ENCODE measurements at places on chromosomes 4 and X. TPM values are rescaled to one million over a fixed set of nuclear protein-coding genes. Genes with fewer than 3 reads are reported as not detected.

The ASB5 gene
- polyA plus RNA-seq: 0.28 TPM

DNA sequence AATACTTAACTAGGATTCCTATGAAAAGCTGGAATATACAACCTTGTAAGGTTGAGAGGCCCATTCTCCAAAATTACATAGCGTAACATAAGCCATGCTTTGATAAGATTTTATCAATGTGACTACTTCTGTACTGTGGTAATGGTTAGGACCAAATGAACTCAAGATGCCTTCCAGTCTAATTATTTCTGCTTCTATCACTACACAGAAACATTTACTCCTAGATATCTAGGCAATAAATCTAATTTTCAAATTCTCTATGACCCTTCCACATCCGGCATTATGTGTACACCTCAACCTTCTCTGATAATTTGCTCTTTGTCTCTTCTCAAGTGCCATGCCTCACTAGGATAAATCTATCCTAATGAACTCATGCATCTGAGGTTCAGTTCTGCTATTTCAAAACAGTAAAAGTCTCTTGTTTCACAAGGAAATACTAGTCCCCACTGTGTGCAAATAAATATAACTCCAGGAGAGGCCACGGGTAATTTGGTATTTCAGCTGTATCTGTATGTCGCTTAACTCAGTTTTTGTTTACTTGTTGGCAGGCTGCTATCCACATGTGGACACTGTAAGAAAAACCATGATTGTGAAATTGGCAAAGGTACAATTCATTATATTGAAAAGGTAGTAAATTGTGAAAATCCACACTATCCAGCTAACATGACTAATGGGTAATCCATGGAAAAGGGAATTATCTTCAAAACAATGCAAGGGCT, 93.3 kb downstream of the PRDM5 start:
- no peaks in the 10 kb centered on the region for H3K27me3 ChIP-seq
- no peaks in the 10 kb centered on the region for H3K4me1 ChIP-seq
- no peak overlapping the region for H3K27ac ChIP-seq
- H3K4me3 ChIP-seq: no peak overlapping the region
- H3K36me3 ChIP-seq: no peaks in the 10 kb centered on the region

GRCh38 chr4:7557456-7557855, 122.7 kb upstream of the PSAPL1 start:
- no peak overlapping the region for H3K4me3 ChIP-seq
- no peaks in the 10 kb centered on the region for H3K36me3 ChIP-seq
- H3K4me1 ChIP-seq: no peaks in the 10 kb centered on the region
- H3K27me3 ChIP-seq: no peaks in the 10 kb centered on the region
- H3K27ac ChIP-seq: no peak overlapping the region

DNA sequence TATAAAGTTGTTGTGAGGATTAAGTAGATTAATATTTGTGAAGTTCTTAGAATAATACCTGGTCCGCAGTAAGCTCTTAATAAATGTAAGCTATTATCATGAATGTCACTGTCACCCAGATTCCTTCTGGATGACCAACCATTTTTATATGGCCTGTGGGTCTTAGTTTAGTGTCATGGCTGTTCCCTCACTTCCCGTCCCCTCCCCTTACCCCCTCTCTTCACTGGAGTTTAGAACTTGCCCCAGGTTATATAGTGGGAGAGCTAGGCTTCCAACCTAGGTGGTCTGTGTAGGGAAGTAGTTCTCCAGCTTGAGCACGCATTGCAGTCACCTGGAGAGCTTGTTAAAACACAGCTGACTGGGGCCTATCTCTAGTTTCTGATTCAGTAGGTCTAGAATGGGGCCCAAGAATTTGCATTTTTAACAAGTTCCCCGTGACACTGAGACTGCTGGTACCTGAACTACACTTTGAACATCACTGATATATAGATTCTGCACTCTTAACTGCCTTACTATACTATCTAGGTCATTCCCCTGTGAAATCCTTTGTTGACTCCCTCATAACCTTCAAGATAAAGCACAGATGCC, 66.9 kb upstream of the PLAC1 start:
- H3K27ac ChIP-seq: no peak overlapping the region
- no peaks in the 10 kb centered on the region for H3K36me3 ChIP-seq
- H3K4me1 ChIP-seq: no peaks in the 10 kb centered on the region
- H3K27me3 ChIP-seq: no peaks in the 10 kb centered on the region
- no peak for DNase-seq

GRCh38 chr4:109873791-109874514, 26.0 kb downstream of the LRIT3 start:
- H3K36me3 ChIP-seq: no peaks in the 10 kb centered on the region
- no peak for DNase-seq
- no peaks in the 10 kb centered on the region for H3K27me3 ChIP-seq
- H3K4me1 ChIP-seq: no peaks in the 10 kb centered on the region
- H3K27ac ChIP-seq: no peak overlapping the region

GRCh38 chrX:47817421-47817820, 19.3 kb upstream of the ZNF81 start:
- no peaks in the 10 kb centered on the region for H3K27me3 ChIP-seq
- no peak overlapping the region for H3K27ac ChIP-seq
- DNase-seq: no peak
- no peaks in the 10 kb centered on the region for H3K36me3 ChIP-seq

The TIGD2 gene
- polyA plus RNA-seq: 1.2 TPM

DNA sequence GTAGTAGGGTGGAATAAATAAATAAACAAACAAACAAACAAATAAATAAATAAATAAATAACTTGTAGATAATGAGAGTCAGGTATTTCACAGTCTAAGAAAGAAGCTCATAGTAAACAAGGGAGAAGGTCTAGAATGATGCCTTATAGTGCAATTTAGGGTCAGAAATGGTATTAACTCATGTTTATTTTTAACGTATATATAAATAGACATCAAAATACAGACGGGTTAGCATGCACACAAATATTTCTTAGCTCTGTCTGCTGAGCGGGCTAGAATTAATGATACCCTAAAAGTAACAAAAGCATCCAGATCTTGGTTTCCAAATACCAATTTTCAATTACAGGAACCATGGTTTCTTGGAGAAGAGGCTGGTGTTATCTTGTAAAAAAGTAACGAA, 16.6 kb downstream of the PFKFB1 start:
- H3K36me3 ChIP-seq: no peaks in the 10 kb centered on the region
- no peaks in the 10 kb centered on the region for H3K27me3 ChIP-seq
- H3K4me3 ChIP-seq: no peak overlapping the region
- DNase-seq: no peak
- no peaks in the 10 kb centered on the region for H3K4me1 ChIP-seq

- H3K27me3 ChIP-seq: no peaks in the 10 kb centered on the region
- no peaks in the 10 kb centered on the region for H3K36me3 ChIP-seq
- H3K4me1 ChIP-seq: no peaks in the 10 kb centered on the region
- no peak overlapping the region for H3K27ac ChIP-seq
Observed at GRCh38 chrX:152619897-152620296, 17.8 kb upstream of the GABRQ start.

DNA sequence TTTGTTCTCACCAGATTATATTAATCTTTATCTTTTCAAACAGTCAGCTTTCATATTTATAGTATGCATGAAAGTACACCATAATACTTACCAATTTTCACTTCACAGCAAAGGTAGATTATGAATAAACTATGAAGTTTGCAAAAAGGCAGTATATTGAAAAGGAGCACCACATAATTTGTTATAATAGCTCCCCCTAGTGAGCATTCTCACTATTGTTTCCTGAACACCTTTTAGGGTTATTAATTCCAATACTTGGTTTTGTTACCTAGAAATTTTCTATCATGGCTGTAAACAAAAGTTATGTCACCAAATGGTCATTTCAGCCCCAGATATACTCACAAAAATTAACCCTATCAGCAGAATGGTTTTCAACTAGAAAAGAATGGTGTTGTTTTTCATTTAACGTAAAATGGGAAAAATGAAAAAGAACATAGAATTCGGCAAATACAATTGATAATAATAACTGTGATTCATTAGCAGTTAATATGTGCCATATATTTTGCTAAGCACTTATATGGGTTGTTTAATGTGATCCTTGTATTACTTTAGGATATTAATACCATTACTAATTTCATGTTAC, 30.2 kb upstream of the NKX6-1 start:
- H3K4me3 ChIP-seq: no peak overlapping the region
- H3K36me3 ChIP-seq: no peaks in the 10 kb centered on the region
- no peaks in the 10 kb centered on the region for H3K4me1 ChIP-seq
- DNase-seq: no peak
- H3K27me3 ChIP-seq: no peaks in the 10 kb centered on the region

- DNase-seq: no peak
- H3K27me3 ChIP-seq: no peaks in the 10 kb centered on the region
- no peak overlapping the region for H3K27ac ChIP-seq
- H3K4me3 ChIP-seq: no peak overlapping the region
Observed at GRCh38 chrX:107566604-107567262, 61.6 kb upstream of the PRPS1 start.

The H2BW2 gene
- polyA plus RNA-seq: not detected

The SPATA4 gene
- not detected for polyA plus RNA-seq

The NR0B1 gene
- polyA plus RNA-seq: 0.20 TPM

The HTT-AS gene
- polyA plus RNA-seq: not detected

DNA sequence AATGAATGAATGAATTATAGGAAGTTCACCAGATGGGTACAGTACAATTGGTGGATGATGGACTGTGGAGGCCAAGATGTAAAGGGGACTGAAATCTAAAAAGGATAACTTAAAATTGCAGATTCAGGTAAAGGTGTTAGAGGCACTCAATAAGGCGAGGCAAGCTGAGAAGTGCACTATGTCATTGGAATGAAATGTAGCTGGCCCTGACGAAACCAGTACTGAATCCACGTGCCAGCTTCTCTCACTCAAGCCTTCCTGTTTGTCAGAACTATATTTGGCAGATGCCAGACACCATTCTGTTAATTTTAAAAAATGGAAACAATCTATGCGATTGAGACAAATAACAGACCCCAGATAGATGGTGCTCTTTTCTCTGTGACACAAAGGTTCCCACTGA, 1039.1 kb upstream of the TENM3 start:
- DNase-seq: no peak
- no peaks in the 10 kb centered on the region for H3K4me1 ChIP-seq
- H3K36me3 ChIP-seq: no peaks in the 10 kb centered on the region
- H3K4me3 ChIP-seq: no peak overlapping the region
- H3K27ac ChIP-seq: no peak overlapping the region
- no peaks in the 10 kb centered on the region for H3K27me3 ChIP-seq

The MAGEB3 gene
- polyA plus RNA-seq: not detected

The HEPH gene
- 46.9 TPM for polyA plus RNA-seq

GRCh38 chrX:132292793-132293192, 73.5 kb upstream of the RAP2C start:
- H3K27ac ChIP-seq: no peak overlapping the region
- no peak for DNase-seq
- H3K27me3 ChIP-seq: no peaks in the 10 kb centered on the region
- no peak overlapping the region for H3K4me3 ChIP-seq

The SPOCK3 gene
- not detected for polyA plus RNA-seq

The LRIT3 gene
- not detected for polyA plus RNA-seq

GRCh38 chrX:42967681-42968300, 189.8 kb upstream of the PPP1R2C start:
- no peak for DNase-seq
- H3K4me1 ChIP-seq: no peaks in the 10 kb centered on the region
- no peak overlapping the region for H3K27ac ChIP-seq
- no peaks in the 10 kb centered on the region for H3K27me3 ChIP-seq

The ARMCX6 gene
- 14.8 TPM for polyA plus RNA-seq

DNA sequence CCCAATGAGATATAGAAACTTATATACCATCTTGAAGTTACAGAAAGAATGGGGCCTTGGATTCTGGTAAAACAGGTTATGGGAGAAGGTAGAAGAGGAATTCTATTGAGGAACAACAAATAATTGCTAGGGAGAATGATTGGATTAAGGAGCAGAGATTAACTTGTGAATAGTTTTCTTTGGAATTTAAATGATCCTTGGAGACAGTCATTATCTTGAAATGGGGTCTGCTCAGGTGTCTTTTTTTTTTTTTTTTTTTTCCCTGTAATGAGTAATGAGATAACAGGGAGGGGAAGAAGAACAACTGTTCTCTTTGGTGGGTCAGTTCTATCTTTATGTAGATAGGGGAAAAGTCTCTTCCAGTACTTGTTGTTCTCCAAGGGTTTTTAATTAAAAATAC, 1406.0 kb downstream of the RPA4 start:
- no peaks in the 10 kb centered on the region for H3K4me1 ChIP-seq
- DNase-seq: no peak
- no peak overlapping the region for H3K4me3 ChIP-seq
- H3K27ac ChIP-seq: no peak overlapping the region
- H3K27me3 ChIP-seq: no peaks in the 10 kb centered on the region

The F8A2 gene
- polyA plus RNA-seq: not detected

The CPEB2 gene
- 11.4 TPM for polyA plus RNA-seq

DNA sequence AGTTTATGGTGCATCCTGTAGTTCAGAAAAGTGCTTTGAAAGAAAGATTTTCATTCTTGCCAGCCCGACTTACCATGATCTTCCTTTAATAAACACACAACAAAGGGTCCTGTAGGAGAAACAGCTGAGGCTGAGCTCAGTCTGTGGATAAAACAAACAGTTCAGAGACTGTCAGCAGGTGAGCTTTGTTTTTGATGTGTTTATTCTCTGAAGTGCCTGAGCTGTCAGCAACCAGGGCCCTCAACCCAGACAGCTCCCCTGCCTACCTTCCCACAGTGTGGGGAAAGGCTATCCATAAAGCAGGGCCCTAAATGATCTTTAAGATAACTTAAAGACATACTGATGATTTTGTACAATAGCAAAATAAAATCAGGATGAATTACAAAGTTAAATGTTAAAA, 459.2 kb upstream of the GALNT7 start:
- no peaks in the 10 kb centered on the region for H3K36me3 ChIP-seq
- no peak for DNase-seq
- no peak overlapping the region for H3K27ac ChIP-seq
- H3K4me3 ChIP-seq: no peak overlapping the region
- no peaks in the 10 kb centered on the region for H3K4me1 ChIP-seq
- no peaks in the 10 kb centered on the region for H3K27me3 ChIP-seq

DNA sequence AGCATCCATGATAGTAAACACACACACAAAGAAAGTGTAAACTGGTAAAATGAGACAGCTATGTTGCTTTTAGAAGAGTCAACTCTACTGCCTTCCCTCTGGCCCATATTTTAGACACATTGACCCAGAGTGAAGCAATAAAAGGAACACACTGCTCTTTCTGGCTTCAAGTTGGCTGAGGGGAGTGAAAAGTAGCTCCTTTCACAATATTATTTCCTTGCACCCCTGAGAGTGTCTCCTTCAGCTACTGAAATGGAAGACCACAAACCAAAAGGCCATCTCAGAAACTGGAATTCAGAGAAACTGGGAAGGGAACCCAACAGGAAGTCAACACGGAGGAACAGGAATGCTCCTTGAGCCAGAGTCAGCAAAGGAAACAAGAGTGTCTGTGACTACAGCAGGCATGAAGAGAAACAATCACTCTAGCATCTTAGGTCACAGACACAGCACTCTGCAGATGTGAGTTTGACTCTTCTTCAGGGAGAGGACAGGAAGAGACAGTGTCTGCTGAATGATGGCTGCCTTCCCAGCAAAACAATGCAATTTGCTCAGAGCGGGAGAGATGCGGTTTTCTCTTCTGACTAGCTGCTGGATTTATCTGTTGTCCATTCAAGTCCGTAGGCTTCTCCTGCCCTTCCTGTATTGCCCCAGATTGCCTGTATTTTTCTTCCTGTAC, 106.7 kb downstream of the SPATA18 start:
- no peaks in the 10 kb centered on the region for H3K4me1 ChIP-seq
- no peaks in the 10 kb centered on the region for H3K27me3 ChIP-seq
- no peaks in the 10 kb centered on the region for H3K36me3 ChIP-seq
- no peak overlapping the region for H3K4me3 ChIP-seq
- DNase-seq: no peak
- H3K27ac ChIP-seq: no peak overlapping the region

- no peak for DNase-seq
- H3K36me3 ChIP-seq: no peaks in the 10 kb centered on the region
- no peak overlapping the region for H3K4me3 ChIP-seq
- no peaks in the 10 kb centered on the region for H3K4me1 ChIP-seq
- no peak overlapping the region for H3K27ac ChIP-seq
Observed at GRCh38 chr4:6916587-6917460, 7.2 kb downstream of the TBC1D14 start.
